ENCODE measurements at places on chromosomes 13 and 19.

DNA sequence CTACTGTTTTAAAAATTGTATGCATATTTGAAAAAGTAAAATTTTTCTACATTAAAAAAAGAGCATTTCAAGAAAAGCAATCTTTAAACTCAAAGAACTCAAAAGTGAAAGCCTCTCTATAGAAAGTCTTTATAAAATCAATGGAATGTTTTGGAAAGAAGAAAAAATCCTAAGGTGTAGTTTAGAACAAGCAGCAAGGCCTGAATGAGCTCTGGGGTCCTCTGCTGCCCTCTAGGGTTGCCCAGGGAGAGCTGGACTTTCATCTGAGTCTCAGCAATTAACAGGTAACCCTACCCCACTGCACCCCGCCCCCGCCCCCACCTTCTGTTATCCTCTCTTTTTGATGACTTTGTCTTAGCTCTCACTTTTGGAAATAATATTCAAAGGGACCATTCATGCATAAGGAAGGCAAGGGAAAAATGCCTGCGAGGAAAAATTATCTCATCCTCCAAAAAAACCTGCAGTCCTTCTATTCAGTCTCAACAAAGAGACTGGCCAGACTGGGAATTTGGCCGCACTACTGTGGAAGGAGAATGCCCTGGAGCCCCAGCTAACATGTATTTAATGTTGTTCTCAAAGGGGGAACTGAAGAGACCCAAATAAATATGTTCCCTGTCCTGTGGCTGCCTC lies 24.1 kb downstream of the SLC25A30 start:
- peak; percentile 61 for DNase-seq

DNA sequence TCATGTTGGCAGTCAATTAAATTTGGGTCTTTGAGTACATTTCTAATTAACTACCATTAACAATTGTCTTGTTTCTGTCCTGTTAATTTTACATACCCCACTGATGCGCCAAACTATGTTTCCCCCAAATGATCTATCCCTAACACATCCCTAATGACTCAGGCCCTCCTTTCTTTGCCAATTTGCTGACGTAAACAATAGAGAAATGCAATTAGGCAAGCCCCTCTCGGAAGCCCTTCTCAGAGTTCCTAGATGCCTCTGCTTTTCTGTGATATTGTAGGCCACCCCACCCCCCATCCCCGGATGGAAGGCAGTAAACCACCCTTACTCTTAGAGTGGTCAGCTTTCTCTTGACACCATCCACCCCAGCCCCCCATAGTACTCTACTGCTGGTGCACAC lies 74.2 kb downstream of the FLT1 start:
- DNase-seq = no peak

GRCh38 chr13:51223560-51224270 lies 1.5 kb downstream of the FAM124A start:
- no peak for DNase-seq

DNA sequence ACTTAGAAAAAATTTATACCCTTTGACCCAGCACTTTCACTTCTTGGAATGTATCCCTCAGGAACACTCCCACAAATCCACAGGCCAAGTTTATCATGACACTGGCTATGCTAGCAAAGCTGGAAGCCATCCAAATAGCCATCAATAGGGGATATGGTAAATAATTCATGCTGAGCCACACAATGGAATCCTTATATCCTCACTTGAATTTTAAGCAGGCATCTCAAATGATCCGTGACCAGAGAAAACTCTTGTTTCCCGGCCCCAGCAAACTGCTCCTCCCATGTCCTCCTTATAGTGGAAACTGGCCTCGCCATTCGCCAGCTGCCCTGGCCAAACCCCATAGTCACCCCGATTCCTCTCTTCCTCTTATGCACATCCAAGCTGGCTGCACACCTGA lies 37.6 kb downstream of the GRIK5 start:
- no peak for DNase-seq

GRCh38 chr19:5430237-5430636 lies 25.0 kb upstream of the ZNRF4 start:
- DNase-seq = no peak

GRCh38 chr19:5308451-5309437 lies 31.9 kb downstream of the PTPRS start:
- peak; percentile 86 for DNase-seq
